ENCODE measurements at places on chromosomes 2 and 18.
A peak's percentile ranks its signal among the peaks of the same experiment; 100 is the strongest.

DNA sequence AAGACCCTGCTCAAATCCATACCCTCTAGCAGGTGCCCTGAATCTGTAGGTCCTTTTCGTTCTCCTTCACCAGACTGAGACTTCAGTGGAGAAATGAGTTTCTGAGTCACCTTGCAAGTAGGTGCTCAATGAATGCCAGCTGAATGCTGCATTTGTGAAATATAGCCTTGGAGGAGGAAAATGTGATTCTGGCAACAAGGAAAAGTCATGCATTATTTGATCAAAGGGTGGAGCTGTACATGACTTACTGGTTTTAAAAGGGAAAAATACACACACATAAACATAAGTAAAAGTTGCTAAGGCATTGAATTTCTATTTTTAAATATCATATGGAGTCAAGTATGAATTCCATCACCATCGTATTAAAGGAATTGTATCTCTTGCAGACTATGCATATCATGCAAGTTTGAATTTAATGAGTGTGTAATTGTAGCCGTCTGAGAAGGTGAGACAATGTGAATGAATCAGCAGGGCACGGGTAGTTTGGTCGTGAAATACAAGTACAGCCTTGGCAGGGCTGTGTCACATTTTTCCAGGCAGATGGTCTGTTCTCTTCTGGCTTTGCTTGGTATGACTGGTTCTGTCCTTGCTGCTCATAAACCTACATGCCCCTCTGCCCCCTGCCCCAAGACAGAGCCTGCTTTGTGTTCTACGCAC lies 160.8 kb downstream of the COL6A3 start:
- DNase-seq = no peak

GRCh38 chr2:21715887-21716286 lies 592.1 kb downstream of the TDRD15 start:
- DNase-seq = no peak

DNA sequence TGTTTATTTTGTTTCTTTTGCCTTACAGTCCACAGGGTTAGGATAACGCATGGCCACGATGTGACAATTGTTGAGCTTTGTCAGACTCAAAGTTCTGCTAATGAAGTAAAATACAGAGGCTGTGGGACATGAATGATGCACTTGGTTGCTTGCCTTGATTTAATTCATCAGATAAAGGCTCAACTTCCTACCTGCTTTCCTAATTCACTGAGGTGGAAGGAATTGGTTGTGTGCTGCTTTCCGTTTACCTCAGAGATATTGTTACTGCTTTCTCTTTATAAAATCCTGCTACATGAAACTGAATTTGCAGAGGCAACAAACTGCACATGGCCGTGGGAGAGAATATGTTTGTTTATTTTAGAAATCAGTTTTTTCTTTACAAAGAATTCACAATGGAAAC lies 6.6 kb downstream of the RIT2 start:
- peak; percentile 1 for DNase-seq

- DNase-seq = no peak
Observed at GRCh38 chr2:24024018-24024417, 14.1 kb downstream of the MFSD2B start.

DNA sequence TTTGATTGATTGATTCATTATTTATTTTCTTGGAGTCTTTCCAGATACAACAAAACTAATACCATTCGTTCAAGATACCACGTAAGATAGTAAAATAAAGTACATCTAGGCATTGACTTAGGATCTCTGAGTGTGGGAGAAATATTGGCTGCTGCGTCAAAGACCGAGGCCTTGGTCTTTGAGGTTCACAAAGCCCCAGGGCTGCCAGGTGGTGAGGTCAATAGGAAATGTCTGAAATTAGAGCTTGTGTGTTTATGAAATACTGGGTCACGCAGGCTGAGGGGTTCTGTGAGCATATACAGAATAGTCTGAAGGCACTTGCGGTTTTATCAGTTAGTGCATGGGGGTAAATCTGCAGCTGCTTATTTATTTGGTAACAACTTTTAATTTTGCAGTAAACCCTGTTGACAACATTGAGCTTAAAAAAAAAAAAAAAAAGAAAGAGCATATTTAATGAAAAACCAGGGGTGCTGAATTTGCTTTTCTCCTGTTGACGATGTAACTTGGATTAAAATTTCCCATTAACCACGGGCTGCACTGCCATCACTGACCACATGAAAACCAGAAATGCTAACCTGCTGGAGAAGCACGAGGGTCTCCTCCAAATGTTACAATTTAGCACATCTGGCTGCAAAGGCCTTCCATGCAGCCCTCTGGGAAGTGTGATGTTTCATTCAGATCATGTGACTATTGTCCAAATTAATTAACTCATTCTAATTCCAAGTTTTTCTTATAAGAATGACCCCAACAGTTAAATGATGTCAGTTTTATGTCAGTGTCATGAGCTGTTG lies 27.1 kb upstream of the SERPINB12 start:
- no peak for DNase-seq

DNA sequence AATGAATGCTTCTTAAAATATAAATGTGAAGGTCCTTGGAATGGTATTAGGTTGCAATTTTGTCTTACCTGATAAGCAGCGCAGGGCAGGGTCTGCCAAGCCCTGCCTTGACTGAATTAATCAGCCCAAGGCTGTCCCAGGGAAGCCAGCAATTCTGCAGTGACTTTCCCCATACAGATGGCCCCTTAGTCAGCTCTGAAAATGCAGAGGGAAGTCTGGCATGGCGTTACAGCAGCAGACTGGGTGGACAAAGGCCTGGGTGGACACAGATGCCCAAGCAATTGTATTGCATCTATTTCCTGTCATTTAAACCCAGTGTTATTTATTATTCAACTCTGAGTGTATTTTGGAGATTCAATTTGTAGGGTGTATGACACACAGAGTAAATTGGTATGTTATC lies 56.6 kb upstream of the NOL4 start:
- DNase-seq = no peak

- no peak for DNase-seq
Observed at GRCh38 chr2:177810906-177811305, 261.7 kb downstream of the PDE11A start.

GRCh38 chr2:206096876-206097275 lies 10.9 kb upstream of the INO80D start:
- no peak for DNase-seq

DNA sequence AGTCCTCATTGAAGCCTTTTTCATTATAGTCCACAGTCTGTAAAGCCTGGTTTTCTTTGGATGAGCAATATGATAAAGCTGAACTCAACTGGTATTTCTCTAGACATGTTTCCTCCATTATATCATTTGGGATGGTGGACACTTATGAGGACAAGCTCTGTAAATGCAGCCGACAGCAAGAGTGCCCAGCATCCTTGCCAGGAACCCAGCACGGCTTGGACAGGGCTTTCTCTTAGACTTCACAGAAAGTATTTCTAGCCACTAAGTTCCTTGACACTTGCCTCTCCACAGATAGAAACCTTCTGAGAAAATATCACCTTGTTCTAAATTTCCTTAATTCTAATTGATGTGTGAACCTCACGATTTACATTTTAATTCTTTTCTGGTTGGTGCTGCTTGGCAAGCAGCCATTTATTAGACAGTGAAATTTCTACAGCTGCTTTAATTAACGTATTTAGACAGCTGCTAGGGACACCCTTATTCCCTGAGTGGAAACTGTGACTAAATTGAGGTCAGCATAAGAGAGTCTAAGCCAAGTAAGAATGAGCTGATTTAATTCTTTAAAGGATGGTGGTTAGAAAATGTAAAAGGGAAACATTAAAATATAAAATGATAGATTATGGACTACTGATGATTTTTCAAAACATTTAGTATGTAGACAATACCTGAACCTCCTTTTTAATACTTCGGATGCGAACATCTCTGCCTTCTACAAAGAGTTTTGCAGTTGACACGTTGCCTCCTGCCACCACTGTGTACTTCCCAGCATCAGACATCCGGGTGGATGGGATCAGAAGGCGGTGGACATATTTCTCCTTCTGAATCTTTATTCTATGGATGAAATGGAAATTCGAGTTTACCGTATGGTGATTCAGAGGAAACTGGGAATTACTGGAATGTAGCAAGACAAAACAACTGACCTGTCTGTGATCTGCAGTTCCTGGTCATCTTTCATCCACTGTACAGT lies 39.8 kb downstream of the TTN start:
- DNase-seq = no peak

- DNase-seq = no peak
Observed at GRCh38 chr2:30310371-30310770, 79.0 kb downstream of the LBH start.

DNA sequence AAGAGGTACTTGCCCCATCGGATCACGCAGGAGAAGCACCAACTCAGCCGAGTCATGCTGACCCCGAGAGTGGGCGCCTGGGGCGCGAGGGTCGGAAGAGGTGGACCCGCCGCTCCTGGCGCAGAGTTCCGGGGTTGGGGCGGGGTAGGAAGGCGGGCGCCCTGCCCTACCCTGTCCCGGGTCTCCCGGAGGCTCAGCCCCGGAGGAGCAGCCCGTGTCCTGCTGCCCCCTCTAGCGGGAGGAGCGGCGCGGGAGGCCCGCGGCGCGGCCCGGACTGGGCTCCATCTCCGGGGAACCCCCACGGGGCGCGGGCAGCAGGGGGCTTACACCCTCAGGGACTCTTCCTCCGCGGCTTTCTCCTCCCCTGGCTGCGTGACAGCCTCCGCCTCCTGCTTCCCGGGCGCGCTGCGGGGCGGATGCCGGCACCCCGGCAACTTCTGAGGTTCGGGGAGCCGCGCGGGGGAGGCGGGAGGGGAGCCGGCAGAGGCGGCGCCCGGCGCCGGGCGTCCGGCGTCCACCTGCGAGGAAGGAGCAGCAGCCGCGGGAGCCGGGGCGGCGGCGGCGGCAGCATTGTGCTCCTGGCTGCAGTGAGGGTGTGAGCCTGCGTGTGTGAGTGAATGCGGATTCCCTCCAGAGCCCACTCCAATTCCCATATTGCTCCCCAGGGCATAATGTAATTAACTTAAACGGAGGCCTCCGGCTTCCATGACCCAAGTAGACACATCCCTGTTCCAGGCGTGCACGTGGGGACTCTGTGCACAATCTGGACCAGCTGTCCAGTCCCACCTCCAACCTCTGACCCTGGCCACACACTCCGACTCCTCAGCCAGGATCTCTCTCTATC lies 7.6 kb upstream of the TNS1 start:
- peak; percentile 56 for DNase-seq

- peak; percentile 1 for DNase-seq
Observed at GRCh38 chr18:30652387-30652786, 390.2 kb downstream of the DSC3 start.

DNA sequence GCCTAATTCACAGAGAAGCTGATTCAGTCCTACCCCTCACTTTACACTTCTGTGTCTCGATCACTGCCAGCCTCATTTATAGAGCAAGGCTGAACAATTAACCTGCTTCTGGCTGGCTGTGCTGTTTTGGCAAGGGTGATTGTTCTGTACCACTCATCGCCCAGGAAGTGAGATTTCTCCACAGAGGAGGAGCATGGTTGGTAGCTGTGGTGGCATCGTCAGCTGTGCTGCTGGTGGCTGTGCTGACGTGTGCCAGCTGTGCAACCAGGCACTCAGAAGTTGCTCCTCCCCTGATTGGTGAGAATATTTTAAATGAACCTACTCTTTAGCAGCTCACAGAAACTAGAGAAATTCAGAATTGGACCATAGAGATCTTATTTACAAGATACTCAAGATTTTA lies 158.3 kb downstream of the EML6 start:
- no peak for DNase-seq

- no peak for DNase-seq
Observed at GRCh38 chr2:210559182-210559581, 2.8 kb downstream of the CPS1 start.

DNA sequence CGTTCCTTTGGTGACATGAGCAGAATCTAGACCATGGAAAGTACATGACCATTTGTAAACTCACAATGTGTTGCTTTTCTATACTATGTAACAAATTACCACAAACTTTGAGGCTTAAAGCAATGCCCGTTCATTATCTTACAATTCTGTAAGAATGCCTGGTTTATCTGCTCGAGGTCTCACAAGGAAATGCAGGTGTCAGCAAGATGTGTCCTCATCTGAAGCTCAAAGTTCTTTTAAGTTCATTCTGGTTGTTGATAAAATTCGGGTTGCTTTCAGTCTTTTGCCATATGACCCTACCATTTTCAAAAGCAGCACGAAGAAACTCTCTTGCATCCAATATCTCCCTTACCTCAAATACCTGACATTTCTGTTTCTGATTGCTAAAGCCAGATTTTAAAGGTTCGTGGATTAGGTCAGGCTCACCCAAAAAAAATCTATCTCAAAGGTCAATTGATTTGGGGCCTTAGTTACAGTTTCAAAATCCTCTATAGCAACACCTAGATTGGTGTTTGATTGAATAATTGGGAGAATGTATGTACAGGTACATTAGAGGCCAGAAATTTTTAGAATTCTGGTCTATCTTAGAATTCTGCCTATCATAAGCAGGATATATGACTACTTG lies 125.9 kb downstream of the TMEM131 start:
- no peak for DNase-seq

- DNase-seq = peak; percentile 62
Observed at GRCh38 chr2:226031647-226032501, 632.4 kb downstream of the NYAP2 start.

Measured in mesenchymal stem cell (in vitro differentiated cells and primary cell).